ENCODE measurements at places on chromosomes 12 and 14.
A peak's percentile ranks its signal among the peaks of the same experiment; 100 is the strongest.

DNA sequence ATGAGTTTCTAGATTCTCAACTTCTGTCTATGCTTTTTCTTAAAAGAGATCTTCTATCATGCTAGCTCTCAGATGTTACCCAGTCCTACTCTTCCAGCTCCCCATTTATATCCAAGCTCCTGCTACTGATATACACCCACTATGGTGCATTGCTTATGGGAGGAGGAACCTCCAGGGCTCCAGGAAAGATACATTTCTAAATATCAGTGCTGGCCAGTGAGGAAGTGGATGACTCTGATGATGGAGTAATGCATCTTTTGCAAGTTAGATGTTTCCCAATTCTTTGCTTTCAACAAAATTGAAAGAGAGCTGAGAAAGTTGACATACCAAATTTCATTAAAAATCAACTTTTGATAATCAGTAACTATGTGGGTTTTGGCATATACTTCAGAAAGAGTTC, 105.7 kb upstream of the RESF1 start:
- DNase-seq = no peak

DNA sequence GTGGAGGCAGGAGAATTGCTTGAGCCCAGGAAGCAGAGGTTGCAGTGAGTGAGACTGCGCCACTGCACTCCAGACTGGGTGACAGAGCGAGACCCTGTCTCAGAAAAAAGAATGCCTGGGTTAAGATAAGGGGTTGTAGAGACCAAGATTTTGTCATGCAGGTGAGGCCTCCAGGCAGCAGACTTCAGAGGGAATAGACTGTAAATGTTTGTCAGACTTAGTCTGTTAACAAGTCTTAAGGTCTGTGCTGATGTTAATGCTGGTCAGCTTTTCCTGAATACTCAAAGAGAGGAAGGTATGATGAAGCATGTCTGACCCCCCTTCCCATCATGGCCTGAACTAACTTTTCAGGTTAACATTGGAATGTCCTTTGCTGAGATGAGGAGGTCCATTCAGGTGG, 83.0 kb upstream of the FUT8 start:
- DNase-seq = no peak

DNA sequence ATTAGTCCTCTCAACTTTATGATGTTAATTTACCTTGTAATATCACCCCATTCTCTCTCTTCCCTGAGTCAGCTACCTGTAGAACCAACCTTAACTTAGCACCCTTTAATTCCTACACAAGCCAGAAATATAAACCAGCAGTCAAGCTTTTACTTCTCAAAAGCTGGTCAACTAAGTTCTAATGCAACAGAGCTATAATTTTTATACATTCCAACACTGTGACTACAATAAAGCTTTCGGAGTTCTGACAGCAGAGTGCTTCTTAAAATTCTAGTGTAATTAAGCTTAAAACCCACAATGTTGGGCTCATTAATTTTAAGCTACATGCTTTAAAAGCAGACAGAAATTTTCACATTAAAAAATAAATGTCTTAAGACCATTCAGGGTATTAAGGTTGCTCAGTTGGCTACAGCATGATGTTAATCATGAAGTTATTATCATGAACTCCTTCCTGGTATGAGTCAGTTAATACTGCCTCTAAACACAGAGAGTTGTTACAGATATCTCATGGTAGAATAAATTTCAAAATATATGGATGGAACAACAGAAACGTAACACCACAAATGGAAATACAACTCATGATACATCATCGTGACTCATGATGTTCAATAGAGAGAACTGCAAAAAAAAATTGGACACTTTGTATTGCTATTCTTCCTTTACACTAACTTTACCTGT, 126.7 kb downstream of the EPS8 start:
- DNase-seq = no peak

- no peak for DNase-seq
These were observed 53.4 kb upstream of the AMN start for GRCh38 chr14:102868956-102869547.

DNA sequence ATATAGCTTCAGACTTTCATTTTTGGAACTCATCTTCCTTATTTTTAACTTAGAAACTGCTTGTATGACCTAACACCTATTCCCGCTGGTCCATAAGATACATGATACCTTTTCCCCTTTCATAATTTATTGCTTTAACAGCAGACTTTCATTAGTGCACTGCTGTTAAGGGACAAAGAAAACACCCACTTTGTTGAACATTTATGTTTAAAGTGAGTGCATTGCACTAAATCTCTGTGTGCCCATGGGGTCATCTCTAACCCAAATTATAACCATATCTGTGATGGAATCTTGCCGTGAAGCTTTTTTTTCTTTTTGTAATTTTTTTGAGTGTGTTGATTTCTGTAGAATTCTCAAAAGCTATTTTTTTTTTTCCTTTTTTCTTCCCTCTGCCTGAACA, 261.8 kb downstream of the TMTC2 start:
- no peak for DNase-seq

GRCh38 chr14:65805113-65805473, 392.6 kb downstream of the FUT8 start:
- no peak for DNase-seq

DNA sequence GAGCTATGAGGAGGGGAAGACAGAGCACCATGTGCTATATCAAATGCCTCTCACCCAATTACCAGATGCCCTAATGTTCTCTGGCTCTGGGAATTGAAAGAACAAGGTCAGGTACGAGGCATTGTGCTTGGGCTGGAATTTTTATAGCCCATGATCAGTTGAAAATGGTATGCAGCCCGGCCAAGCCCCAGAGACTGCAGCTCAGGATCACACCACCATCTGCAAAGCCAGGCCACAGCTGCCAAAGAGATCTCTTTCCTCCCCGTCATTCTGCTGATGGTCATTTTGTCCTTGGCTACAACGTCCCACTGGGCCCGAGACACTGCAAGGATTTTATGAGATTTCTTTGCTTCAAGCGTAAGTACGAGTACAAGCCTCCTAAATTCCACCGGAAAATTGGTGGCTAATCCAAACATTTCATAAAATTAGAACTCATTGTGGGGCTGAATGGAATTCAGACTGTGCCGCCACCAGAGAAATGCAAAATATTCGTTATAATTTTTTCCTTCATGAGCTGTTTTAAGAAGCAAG, 15.1 kb downstream of the NUAK1 start:
- DNase-seq = no peak

DNA sequence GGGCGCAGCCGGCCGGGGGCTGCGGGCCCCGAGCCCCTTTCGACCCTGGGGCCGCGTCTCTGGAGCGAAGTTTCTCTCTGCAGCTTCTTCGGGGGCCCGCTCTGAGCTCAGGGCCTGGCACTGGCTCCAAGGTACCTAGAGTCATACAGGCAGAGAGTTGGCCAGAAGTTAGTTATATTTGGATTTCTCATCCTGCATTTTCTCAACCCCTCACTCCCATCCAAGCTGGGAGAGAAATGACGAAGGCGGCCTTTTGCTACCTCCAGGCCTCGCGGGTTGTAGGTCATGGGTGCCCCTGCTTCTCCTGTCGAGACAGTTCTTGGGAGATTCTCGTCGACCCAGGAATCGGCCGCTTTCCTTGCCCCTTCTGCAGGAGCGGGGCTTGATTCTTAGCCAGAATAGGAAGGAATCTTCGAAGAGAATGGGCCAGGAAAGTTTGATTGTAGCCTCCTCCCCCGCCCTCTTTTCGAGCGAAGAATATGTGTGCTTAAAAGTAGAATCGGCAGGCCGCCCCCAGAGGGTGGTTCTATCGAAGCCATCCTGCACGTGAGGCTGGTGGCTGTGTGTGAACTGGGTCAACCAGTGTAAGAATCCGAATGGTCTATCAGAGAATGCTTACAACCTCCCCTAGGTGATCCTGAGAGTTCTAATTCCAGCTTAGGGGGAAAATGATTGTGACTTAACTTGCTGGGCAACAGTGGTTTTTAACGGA, 785 bp downstream of the MLEC start:
- no peak for DNase-seq

DNA sequence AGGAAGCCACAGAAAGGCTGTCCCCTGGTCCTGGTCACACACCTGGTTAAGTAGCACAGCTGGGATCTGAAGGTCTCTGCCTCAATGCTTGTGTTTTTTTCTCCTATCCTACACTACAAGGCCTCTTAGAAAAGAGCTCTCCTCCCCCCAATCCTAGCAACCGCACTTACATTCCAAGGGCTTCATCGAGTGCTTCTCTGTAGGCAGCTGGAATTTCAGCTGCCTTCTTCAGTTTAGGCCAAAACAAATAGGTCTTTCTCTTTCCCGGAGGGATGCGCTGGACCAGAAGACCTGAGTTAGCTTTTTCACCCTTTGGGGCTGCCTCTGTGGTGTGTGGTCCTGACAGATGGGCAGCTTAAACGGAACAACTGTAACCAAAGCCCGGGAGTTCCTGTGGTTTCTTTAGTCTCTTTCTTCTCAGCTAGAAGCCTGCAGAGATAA, 109.7 kb downstream of the GPATCH2L start:
- DNase-seq = peak; percentile 1

DNA sequence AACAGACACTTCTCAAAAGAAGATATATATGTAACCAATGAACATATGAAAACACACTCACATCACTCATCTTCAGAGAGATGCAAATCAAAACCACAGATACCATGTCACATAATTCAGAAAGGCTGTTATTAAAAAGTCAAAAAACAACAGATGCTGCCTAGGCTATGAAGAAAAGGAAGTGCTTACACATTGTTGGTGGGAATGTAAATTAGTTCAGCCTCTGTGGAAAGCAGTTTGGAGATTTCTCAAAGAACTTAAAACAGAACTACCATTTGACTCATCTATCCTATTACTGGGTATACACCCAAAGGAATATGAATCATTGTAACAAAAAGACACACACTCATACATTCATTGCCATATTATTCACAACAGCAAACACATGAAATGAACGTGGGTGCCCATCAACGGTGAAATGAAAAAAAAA, 35.1 kb downstream of the EIF2S3B start:
- DNase-seq = no peak

DNA sequence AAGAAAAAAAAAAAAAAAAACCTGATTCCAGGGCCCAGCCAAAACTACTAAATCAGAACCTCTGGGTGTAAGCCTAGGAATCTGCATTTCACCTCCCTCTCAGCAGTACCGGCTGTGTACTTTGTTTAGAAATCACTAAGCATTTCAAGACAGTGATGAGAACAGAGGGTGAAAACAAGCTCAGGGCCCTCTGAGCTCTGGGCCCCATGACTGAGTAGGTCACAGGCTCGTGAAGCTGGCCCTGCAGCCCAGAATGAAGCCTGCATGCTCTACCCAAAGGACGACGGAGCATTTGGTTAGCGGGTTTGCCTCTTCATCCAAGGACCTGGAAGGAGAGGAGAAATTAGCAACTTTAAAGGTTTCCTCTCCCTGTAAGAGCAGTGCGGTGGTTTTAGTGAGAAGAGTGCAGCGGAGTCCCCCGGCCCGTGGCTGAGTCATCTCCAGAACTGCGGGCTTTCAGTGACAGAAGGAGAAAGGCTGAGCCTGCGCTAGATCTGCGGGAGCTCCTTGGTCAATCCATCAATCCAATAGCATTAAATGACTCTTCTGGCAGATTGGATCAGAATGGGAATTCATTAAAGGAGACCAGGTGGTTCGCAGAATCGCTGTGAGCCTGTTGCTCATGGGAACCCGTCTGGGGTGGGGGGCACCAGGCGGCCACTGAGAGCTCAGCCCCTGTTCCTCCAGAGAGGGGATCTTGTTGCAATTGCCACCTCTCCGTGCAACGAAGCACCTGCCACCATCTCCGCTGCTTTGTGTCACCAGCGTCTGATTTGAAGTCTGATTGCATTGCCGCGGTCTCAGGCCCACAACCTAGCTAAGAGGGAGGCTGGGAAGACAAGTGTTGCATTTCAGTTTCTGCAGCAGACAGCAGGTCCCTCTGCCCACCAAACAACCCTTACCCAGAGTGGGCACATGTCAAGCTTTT, 7.3 kb downstream of the IL31 start:
- no peak for DNase-seq

- no peak for DNase-seq
These were observed 55.1 kb downstream of the CMAS start for GRCh38 chr12:22100958-22101748.

- no peak for DNase-seq
These were observed 671.2 kb downstream of the LRFN5 start for GRCh38 chr14:42277840-42278239.

DNA sequence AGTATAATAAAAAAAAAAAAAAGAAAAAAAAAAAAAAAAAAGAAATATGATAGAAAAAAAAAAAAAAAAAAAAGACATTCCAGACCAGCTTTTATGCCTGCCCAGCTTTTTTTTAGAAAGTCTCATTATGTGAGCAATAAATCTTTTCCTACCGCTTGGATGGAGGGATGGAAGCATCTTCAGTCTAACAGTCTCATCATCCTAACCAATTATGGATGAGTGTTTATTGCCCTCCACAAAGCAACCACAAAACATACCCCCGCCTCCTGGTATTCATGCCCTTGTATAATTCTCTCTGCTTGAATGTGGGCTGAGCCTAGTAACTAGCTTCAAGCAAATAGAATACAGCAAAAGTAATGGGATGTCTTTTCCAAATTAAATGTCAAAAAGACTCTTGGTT, 33.7 kb upstream of the ADAMTS20 start:
- no peak for DNase-seq

- no peak for DNase-seq
These were observed 19.7 kb downstream of the VDR start for GRCh38 chr12:47885012-47885501.

GRCh38 chr14:22088614-22089342, 415.2 kb upstream of the OR4E1 start:
- no peak for DNase-seq

GRCh38 chr14:86015511-86015910, 485.6 kb downstream of the FLRT2 start:
- no peak for DNase-seq

- DNase-seq = no peak
These were observed 13.4 kb downstream of the MARK3 start for GRCh38 chr14:103398427-103399195.

DNA sequence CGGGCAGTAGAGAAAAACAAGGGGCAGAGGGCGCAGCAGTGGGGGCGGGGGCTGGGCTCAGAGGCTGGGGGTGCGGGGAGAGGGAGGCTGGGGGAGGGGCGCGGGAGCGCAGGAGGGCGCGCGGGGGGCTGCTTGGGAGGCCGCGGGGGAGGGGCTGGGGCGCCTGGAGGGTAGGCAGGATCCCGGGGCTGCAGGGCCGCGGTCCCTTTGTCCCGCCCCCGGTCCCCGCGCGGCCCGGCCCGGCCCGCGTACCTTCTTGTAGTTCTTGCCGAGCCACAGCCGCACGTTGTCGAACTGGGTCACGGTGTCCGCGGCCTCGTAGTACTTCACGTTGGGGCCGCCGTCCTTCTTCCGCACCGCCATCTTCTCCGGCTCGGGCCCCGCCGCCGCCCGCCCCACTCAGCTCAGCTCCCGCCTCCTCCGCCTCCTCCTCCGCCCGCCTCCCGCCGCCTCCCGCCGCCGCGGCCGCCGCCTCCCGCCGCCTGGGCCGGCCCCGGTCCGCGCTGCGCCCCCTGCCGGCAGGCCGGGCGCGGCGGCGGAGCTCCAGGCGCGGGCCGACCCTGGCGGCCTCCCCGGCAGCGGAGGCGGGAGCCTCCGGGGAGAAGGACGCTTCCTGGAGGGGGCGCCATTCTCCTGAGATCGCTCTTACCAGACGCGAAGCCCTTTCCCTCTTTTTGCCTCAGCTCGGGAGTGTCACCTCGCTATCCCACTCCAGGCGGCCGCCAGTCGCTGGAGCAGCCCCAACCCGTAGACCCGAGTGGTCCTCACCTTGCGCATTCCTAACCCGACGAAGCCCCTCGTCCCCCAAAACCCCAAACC, at the start of gene SMARCC2:
SMARCC2 (minus strand) TSS at position 385 of the 819 bp plus-strand sequence; CDS start at position 363, 22 bp downstream.
- DNase-seq = peak; percentile 36

Measured in GOT3 (cell line).